ENCODE measurements at places on chromosomes 5 and 9.
A peak's percentile ranks its signal among the peaks of the same experiment; 100 is the strongest.

- DNase-seq, result peak; percentile 62
Measured at GRCh38 chr5:128111818-128112448, 28.4 kb downstream of the SLC12A2 start.

- no peak for DNase-seq
Measured at GRCh38 chr5:138037907-138038633, 5.2 kb upstream of the FAM13B start.

DNA sequence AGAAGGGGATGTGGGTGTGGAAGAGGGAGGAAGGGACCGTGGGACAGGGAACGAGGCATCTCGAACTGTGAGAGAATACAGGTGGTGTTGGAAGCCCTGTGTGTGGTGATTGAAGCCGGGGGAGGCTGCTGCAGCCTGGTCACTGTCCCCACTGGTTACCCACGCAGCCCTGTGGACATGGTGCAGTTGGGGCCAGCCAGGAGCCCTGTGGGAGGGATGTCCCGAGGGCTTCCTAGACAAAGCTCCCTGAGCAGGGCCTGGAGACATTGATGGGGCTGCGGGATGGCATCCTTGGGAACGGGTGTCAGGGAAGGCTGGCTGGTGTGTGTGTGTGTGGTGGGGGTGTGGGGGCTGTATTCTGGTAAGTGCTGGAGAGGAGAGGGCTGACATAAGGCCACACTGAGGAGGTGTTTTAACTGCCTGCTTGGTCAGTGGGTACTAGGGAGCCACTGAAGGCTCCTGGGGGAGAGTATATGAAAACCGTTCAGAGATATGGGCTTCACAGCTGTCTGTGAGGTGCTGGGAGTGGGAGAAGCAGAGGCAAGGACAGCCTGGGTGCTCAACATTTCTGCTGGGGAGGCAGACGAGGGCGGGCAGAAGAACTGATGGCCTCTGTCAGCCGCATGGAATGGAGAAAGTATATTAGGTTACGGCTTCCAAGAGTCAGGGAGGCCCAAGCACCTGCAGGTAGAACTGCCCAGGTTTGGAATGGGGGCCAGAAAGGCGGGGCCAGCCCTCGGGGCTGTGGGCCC, 20.0 kb downstream of the WNK2 start:
- no peak for DNase-seq

- DNase-seq, result peak; percentile 73
Measured at GRCh38 chr5:103139264-103139865, 19.3 kb downstream of the PPIP5K2 start.
